Stimulated activated naive CD8-positive, alpha-beta T cell treated with anti-CD3 and anti-CD28 coated beads, Interleukin-15, Interleukin-2, amounts not matched to agents 100 U/mL and 50 U/mL, for 24 hours (primary cell): ENCODE measurements at places on chromosomes 11 and 22.
A peak's percentile ranks its signal among the peaks of the same experiment; 100 is the strongest.

DNA sequence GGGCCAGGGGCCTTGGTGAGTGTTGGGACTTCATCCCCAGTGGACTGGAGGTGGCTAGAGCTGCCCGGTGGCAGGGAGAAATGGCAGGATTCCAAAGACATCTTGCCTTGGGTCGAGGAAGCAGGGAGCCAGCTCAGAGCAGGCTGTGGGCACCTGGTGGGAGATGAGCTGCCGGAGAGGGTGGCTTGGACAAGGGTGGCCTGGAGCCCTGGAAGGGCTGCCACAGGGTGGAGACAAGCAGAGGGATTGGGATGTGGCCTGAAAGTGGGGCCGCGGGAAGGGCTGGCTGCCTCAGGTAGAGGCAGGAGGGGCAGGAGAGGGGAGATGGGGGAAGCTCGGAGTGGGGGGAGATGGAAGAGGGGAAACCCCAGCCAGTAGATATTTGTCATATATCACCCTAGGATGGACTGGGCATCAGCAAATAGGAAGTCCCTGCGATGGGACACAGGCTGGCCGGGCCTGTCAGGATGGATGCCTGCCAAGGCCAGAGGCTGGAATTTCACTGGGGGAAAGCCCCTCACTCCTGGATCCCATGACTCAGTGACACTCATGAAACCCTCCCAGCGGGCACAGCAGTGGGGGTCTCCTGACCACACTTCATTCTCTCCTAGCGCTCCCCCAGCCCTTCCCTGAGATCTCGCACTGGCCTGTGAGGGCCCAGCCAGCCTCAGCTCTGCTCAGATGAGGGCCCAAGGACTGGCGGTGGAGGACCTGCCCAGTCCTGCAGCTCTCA, 72.0 kb upstream of the SHISAL1 start:
- no peak for DNase-seq

DNA sequence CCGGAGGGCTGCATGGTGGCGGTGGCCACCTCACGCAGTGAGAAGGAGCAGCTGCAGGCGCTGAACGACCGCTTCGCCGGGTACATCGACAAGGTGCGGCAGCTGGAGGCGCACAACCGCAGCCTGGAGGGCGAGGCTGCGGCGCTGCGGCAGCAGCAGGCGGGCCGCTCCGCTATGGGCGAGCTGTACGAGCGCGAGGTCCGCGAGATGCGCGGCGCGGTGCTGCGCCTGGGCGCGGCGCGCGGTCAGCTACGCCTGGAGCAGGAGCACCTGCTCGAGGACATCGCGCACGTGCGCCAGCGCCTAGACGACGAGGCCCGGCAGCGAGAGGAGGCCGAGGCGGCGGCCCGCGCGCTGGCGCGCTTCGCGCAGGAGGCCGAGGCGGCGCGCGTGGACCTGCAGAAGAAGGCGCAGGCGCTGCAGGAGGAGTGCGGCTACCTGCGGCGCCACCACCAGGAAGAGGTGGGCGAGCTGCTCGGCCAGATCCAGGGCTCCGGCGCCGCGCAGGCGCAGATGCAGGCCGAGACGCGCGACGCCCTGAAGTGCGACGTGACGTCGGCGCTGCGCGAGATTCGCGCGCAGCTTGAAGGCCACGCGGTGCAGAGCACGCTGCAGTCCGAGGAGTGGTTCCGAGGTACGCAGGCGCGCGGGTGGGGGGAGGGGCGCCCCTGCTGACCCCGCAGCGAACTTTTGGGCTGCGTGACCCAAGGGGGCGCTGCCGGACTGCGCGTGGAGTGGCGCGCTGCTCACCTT, 670 bp downstream of the NEFH start:
- peak; percentile 44 for DNase-seq

DNA sequence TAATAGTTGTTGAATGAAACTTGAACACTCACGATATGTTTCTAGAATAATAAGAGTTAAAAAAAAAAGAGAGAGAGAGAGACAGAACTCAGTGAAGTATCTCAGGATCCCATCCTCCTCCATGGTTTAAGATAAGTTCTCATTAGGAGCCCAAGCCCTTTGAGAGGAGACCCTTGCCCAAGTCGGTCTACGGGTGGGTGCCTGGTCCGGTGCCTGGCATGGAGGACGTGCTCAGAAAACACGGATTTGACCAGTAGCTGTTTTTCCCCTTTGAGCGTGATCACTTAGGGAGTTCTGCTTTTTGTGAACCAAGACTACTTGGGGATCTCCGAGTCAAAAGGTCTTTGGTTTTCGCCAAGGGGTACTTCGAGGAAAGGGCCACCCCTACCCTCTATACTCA, 40.6 kb downstream of the CACNG2 start:
- no peak for DNase-seq

- no peak for DNase-seq
These were observed 54.1 kb downstream of the MAML2 start for GRCh38 chr11:96288915-96289314.

DNA sequence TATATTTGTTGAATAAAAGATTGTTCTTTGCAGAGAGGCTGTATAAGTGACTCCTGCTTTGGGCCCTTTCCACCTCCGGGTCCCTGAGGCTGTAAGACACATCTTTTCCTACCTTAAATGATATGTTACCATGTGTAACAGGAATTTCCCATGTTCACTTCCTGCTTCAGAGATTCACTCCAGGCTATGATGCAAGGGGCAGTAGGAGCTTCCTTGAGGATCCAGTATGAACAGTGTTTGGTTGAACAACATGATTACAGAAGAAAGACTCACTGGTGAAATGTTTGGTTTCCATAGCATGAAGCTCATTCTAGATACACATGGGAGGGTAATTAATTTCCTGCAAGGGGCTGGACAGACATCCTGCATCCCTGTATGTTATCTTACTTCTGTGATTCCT, 25.6 kb upstream of the ZDHHC13 start:
- no peak for DNase-seq

GRCh38 chr11:113351068-113351450, 36.5 kb upstream of the ANKK1 start:
- DNase-seq: no peak

GRCh38 chr11:19786644-19787043, 74.0 kb downstream of the NAV2 start:
- DNase-seq: no peak
